ENCODE measurements at places on chromosomes 16 and 17. TPM values are rescaled to one million over a fixed set of nuclear protein-coding genes. Genes with fewer than 3 reads are reported as not detected.
A peak's percentile ranks its signal among the peaks of the same experiment; 100 is the strongest.

DNA sequence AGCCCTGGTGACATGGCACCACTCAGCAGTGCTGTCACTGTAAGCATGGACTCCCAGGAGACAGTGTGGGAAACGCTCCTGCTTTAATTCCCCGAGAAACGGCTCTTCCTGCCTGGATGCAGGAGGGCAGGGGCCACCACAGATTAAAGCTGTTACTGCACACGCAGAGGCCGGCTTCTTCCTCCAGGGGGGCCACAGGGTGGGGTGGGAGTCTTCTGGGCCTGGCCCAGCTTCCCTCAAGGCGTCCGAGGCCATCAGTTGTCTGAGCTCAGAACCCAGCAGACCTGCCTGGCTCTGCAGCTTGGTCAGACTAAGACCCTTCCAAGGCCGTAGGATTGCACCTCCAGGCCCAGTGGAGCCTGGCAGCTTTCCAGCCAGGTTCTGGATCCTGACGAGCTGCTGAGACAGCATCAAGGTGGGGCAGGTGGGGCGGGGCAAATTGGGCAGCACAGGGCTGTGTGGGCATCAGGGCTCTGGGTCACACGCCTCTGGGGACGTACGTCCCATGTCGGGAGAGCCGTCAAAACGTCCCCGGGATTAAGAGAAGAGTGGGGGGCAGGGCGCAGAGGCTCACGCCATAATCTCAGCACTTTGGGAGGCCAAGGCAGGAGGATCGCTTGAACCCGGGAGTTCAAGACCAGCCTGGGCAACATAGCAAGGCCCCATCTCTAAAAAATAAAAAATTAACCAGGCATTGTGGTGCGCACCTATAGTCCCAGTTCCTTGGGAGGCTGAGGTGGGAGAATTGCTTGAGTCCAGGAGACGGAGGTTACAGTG, 5.0 kb upstream of the CAPN15 start:
- DNase-seq = no peak

GRCh38 chr17:49634485-49634860, 43.4 kb downstream of the SPOP start:
- DNase-seq = no peak

GRCh38 chr17:81188491-81188840, 22.4 kb upstream of the AATK start:
- no peak for DNase-seq

DNA sequence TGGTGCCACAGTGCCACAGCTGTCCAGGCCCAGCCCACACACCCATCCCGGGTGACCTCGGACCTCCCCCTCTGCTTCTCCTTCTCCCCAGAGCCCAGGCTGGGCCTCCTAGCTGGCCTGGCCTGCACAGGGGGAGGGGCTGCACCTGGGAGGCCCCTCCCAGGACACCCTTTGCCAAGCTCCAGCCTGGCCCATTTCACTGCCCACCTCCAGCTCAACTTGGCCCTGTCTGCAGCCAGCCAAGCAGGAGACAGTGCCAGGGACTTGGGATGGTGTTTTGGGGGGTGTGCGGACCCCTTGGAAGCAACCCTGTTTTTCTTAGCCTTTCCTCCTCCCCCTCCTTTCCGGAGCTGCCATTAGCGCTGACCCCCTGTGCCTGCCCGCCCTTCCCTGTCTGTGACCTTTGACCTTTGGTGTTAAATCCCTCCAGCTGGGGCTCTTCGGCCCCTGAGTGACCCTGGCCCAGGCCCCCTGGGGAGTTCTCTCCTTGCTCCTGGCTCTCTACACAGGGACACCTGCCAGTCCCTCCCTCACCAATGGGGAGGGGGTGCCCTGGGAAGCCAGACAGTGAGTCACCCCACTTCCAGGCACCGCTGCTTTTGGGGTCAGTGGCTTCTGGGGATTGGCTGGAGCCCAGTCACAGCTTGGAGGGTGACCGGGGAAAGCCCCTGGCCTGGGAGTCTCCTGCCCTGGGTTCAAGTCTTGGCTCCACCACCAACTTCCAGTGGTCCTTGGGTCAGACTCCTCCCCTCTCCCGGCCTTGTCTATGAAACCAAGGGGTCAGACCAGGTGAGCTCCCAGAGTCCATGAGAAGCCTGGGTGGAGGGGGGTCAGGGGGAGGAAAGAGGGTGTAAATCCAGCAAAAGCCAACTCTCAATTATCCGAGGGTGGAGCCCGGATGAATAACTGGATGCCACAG, 1.9 kb downstream of the GLIS2 start:
- DNase-seq = no peak

GRCh38 chr17:76049239-76049638, 22.1 kb upstream of the EVPL start:
- no peak for DNase-seq

DNA sequence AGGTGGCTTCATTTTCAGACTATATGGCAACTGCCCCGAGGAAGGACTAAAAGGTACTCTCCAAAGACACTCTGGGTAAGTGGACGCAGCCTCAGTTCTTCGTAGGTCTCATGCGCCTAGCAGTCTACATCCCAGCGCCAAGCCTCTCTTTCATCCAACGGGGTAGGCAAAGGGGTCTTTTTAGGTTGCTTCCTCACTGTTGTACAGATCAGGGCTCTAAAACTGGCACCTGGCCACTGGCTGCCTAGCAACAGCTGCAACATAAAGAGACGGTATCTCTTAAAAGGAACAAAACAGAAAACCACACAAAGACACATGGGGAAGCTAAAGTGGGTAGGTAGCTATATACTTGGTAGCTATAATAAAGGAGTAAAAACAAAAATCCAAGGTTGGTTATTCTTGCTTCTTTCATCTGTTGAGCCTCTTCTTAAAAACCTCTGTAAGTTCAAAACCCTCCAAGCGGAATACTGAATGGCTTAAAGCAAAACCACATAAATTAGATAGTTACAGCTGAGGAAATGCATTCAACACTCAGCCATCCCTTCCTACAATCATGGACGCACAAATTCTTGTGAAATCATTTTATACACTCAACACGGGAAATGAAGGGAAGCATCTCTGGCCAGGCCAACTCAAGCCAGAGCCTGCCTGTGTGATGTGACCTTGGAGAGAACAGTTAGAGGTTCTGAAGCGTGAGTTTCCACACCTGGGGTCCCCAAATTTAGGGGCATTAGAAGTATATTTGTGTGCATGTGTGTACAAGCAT, 22.7 kb downstream of the CYTH1 start:
- DNase-seq = peak; percentile 89

DNA sequence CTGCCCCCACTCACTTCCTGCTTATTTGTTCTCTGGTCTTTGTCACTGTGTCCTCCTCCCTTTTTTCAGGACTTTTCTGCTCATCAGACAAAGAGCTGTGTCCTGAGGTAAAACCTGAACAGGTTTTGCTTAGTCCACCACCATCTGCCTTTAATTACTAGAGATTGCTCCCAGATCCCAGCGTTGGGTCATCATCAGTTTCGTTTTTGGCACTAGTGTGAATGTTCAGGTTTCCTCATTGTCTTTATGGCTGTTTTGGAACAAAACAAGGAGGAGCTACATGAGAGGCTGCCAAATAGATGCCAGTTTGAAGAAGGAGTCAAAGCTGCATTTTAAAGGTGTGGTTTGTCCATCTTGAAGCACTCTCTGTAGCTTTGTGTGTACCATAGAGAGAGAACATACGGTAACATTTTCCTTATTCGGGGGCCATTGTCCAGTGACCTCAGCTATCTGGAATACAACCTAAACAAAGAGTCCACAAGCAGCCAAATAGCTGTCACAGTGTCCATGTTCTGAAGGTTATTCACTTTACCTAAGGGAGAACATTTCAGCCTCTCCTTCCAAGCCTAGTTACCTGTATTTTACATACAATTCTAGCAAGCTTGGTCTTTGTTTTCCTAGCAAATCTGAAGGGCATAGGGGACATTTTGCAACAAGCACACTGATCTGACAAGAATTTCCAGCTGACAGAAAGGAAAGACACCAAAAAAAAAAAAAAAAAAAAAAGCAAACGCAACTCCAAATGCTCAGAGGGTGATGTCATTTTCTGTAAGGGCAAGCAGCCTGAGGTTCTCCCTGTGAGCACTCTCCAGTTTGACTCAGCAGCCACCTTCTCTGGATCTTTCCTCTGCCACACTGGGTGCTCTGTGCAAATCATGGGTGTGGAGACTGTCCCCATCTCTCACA, 196.1 kb downstream of the NTN1 start:
- DNase-seq = no peak

- DNase-seq = no peak
Observed at GRCh38 chr17:79829004-79829403, 10.2 kb downstream of the CBX4 start.

GRCh38 chr16:54454616-54455015, 168.0 kb upstream of the IRX3 start:
- no peak for DNase-seq

GRCh38 chr17:8614988-8615387, 15.5 kb downstream of the MYH10 start:
- no peak for DNase-seq

- no peak for DNase-seq
Observed at GRCh38 chr16:1941162-1942046, 1.6 kb downstream of the MSRB1 start.

DNA sequence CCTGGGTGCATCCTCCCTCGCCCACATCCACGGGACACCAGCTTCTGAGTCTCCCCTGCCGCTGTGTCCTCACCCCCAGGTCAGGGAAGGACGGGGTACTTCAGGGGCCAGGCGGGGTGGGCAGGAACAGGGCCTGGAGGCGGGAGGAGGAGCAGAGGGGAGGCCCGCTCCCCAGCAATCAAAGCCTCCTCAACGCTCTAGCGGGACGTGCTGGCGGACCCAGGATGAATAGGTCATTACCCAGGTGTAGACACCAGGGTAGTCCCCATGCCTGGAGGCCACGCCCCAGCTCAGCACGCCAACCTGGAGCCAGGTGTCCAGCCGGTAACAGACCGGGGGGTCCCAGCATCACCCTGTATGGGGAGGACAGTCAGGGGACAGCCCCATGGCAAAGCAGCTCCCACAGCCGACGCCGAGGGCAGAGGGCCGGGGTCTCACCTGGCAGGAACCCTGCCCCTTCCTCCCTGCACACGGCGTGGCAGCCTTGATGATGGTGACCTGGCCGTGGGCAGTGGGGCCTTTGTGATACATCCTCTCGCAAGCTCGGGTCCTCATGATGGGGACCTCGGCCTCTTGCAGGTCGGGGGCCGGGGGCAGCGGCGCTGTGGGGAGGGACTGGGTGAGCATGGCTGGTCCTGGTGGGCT, 24.2 kb downstream of the TPSD1 start:
- DNase-seq = no peak

DNA sequence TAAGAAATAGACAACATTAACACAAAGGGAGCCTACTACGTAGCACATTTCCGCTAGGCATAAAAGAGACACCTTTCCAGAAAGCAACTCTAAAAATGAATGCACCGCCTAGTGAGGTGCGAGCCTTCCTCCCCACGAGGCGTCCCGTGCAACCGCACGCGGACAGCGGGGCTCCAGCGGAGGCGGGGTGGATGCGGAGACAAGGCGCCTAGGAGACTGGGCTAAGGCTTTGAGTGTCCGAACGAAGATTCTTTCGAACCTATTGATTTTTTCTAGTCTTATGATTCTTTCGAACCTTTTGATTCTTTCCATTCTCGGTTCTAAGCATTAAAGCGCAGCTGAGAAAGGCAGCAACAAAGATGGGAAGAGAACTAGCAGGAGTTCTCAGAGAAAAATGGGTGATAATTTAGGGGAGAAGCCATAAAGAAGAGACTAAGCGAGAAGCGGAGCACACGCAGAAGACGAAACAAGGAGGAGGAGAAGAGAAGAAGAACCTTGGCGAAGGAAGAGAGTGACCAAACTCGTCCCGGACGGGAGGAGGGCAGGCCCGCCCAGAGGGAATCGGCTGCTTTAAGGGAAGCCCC, 394 bp upstream of the CPD start:
- peak; percentile 80 for DNase-seq

DNA sequence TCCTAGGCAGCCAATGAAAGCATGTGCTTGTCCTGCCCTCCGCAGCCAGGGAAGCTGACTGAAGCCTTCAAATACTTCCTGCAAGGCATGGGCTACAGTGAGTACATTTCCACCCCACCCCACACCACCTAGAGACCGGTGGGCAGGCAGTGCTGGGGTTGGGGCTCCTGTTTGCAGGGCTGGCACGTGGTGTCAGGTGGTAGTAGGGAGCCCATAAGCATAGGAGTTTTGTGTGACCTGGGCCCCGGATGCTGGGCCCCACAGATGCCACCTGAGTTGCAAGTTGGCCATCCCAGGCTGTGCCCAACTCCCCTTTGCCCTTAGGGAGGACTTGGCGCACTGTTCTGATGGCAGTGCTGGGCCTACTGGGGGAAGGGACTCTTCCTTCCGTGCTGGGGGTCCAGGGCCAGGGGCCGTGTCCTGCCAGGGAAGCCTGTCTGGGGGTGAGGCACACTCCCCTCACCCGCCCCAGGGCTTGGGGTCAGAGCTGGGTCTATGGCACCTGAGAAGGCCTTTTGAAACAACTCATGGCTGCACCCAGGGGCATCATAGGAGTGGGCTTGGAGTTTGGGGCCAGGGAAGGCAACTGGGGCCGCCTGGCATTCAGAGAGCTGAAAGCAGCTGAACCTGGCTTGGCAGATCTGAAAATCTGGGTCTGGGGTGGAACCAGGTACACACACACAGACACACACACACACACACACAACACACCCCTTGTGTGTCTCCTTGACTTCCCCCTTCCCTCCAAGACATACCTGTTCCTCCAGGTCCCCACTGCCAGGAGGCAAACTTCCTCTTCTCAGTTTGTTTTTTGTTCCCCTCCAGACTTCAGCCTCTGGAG, 5.8 kb upstream of the SETD6 start:
- no peak for DNase-seq

DNA sequence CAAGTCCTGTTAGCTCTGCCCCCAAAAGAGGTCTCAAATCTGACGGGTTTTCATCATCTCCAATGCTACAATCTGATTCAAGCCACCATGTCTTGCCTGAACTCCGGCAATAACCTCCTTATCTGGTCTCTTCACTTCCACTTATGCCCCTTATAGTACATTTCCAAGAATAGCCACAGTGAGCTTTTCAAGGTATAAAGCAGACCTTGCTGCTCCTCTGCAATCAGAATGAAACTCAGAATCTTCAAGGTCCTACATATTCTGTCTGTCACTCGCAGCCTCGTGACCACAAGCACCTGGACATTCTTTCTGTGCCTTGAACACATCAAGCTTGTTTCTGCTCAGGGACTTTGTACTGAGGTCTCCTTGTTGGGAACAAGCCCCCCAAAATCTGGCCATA, 84.7 kb downstream of the YPEL2 start:
- DNase-seq = no peak

- no peak for DNase-seq
Observed at GRCh38 chr17:76704805-76705204, 6.0 kb downstream of the MXRA7 start.

- DNase-seq = no peak
Observed at GRCh38 chr16:27844826-27845225, 218.7 kb downstream of the GSG1L start.

- no peak for DNase-seq
Observed at GRCh38 chr17:69878661-69879060, 196.4 kb upstream of the KCNJ16 start.

GRCh38 chr16:27251541-27252205, 16.9 kb downstream of the NSMCE1 start:
- no peak for DNase-seq

- DNase-seq = peak; percentile 28
Observed at GRCh38 chr17:10631048-10631700, 25.9 kb downstream of the MYH3 start.

GRCh38 chr17:56602292-56603130, 9.0 kb downstream of the NOG start:
- no peak for DNase-seq

CLEC19A gene
- not detected for total RNA-seq

PHKG2 gene
- total RNA-seq = 36.3 TPM

CHST4 gene
- not detected for total RNA-seq

SLC6A4 gene
- not detected for total RNA-seq

RASD1 gene
- total RNA-seq = 2.8 TPM

SPNS3 gene
- total RNA-seq = 3.4 TPM

PRKCA gene
- total RNA-seq = 70.8 TPM

PRSS21 gene
- total RNA-seq = 1.4 TPM

FLYWCH2 gene
- 10.9 TPM for total RNA-seq

CLEC18A gene
- total RNA-seq = 0.53 TPM

HS3ST2 gene
- not detected for total RNA-seq

Data from CD8-positive, alpha-beta T cell (primary cell).